ENCODE measurements at places on chromosomes 13 and 19.
A peak's percentile ranks its signal among the peaks of the same experiment; 100 is the strongest.

GRCh38 chr19:38563475-38563874 lies 54.3 kb downstream of the MAP4K1 start:
- no peak for DNase-seq

DNA sequence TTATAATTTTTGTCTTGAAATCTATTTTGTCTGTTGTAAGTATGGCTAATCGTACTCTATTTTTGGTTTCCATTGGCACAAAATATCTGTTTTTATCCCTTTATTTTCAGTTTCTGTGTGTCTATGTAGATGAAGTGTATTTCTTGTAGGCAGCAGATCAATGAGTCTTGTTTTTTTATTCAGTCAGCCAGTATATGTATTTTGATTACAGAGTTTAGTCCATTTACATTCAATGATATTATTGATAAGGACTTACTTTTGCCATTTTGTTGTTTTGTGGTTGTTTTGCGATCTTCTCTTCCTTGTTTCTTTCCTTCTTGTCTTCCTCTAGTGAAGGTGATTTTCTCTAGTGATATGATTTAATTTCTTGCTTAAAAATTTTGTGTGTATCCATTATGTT lies 336.3 kb upstream of the SPRY2 start:
- DNase-seq: no peak

DNA sequence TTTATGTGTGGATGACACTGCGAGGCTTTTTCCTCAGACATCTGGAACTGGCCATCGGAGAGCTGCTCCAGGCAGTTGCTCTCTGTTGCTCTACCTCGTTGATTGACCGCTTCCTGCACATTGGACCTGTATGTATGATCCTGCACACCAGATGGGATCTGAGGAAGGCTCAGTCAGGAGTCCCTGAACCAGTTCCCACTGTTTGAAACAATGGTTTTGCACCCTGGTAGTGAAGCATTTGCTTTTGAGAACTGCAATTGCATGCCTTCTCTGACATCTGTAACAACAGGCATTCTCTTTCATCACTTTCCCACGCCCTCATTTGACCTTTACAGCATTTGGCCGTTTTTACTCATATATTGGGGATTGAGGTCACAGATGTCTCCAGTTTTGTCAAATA lies 61.1 kb upstream of the NPAS1 start:
- DNase-seq: no peak

DNA sequence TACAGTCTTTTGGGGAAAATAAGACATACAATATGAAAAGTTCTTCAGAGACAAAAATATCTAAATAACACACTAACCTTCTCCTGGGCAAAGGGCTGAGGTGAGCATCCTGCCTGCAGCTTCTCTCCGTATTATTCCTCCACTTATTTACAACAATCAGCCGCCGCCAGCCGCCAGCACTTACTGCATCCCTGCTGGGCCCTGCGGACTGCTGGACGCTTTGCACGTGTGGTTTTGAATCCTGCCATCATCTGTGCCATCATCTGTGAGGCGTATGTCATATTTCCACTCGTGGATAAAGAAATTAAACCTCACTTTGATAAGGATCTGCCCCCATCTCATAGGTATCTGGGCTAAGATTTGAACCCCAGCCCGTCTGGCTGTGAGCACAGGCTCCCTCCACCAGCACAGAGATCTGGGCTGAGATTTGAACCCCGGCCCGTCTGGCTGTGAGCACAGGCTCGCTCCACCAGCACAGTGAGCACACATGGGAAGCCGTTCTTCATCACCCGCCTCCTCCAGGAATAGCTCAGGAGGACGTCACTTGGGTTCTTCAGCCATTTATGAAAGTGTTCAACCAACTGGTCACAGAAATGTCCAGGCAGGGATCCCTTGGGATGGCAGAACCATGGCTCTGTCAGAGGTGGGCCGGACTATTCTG lies 35.2 kb upstream of the TUBGCP3 start:
- no peak for DNase-seq

- no peak for DNase-seq
Measured at GRCh38 chr13:113555141-113555540, 29.4 kb upstream of the TFDP1 start.

DNA sequence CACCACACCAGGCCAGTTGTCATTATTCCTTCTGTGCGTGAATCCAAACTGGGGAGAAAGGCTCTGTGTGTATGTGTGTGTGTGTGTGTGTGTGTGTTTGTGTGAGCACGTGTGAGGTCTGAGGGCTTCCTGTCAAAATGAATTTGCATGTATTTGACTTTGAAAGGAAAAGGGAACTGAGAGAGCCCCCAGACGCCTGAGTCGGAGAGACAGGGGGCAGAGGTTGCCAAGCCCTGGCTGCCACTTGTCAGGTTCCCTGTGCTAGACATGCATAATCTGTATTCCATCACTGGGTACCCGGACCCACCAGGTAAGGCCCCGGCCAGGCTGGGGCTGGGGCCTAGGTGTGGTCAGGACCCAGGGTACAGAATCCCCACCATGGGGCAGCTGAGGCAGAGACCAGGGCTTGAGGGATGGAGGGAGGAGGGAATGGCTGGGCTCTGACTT lies at the start of gene CLEC17A:
Gene CLEC17A, plus strand, starts transcription at position 191 of the 447 bp plus-strand sequence. Its CDS starts 77 bp downstream, at position 268.
- no peak for DNase-seq

DNA sequence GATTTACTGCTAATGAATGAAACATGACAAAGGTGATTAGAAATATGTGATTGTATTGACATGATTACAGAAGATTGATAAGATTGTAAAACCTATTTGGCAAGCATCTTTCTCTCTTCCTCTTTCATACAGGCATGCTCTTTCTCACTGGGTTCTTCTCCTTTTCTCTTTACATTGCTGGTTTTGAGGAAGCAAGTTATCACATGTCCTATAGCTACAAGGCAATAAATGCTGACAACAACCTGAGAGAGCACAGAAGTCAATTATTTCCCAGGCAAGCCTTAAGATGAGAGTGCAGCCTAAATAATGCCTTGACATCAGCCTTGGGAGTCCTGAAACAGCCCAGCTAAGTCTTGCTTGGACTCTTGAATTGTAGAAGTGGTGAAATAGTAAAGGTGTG lies 875.0 kb downstream of the SLITRK1 start:
- no peak for DNase-seq

- DNase-seq: no peak
Measured at GRCh38 chr19:33659835-33660234, 38.1 kb downstream of the CHST8 start.

DNA sequence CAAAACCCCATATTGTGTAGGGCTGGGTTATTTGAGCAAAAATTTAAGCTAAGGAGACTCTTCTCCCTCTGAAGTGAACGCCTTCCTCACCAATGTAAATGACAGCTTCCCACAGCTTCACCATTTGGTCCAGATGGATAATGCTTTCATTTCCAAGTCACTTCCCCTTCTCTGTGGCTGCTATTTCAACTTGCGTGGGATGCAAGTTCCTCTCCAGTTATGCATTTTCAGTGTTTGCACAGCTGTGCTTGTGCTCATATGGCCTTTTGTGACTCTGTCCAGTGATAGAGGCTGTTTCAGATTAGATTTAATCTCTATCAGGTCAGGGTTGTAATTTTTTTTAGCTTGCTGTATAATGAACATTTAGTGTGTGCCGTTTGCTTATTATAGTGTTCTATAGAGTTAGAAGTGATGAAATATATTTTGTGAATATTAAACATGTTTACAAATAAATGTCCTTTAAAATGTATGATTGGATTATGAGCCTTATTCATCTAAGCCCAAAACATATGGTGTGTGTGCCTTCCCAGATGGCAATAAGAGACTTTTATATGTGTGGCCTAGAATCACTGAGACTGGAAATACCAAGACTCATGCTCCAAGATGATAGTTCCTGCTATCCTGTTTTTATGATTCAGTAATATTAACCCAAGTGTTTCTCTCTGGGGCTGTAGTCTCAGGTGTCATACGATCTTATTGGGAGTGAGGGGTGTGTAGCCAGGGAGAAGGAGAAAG lies 86.6 kb downstream of the TNFRSF19 start:
- no peak for DNase-seq

DNA sequence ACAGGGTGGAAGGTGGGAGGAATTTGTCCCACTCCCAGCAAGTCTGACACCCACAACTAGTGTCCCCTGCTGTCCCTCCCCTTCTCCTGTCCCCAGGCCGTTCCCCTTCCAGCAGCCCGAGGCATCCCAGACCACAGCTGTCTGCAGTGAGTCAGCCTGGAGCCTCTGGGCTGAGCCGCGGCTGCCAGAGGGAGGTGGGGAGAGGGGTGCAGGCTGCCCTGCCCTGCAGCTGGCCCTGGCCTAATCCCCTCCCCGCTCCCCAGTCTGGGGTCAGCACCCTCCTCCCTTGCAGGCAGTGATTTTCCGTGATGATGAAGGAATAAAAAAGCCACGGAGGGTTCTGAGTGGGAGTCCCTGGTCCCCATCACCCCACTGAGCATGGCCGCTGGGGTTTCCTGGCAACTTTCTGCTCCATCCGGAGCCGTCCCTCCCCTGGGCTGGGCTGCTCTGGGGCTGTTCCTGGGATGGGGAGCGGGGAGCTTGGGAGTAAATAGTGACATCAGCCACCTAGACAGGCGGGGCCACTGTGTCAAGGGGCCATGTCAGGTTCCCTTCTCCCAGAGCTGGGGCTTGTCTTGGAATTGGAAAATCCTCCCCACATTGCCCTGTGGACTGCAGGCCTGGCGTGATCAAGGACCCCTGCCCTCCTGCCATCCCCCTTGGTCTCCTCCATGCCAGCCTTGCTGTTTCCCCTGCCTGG lies 16.8 kb downstream of the SPC24 start:
- DNase-seq: peak; percentile 68

DNA sequence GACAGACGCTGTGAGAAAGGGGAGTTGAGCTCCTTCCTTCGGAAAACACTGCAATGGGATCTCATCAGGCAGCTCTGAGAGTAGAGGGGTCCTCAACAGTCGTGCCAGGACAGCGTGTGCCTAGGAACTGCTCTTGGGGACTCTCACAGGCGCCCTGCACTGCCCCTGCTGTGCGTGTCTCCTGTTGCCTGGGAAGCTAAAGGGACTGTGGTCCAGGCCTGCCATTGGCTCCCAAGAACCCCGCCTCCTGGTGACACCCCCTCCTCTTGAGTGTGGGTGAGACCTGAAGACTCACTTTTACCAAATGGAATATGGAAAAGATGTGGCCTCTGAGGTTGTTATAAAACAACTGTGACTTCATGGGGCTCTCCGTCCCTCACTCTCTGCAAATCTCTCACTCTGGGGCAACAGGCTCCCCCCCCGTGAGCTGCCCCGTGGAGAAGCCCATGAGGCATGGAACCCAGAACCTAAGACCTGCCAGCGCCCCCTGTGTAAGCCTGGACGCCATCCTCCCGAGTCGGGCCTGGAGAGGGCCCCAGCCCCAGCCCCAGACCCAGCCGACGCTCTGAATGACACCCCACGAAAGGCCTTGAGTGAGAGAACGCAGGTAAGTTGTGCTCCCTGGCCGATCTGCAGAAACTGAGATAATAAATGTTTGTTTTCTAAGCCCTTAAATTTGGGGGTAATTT lies 302.7 kb downstream of the FGF9 start:
- DNase-seq: no peak

DNA sequence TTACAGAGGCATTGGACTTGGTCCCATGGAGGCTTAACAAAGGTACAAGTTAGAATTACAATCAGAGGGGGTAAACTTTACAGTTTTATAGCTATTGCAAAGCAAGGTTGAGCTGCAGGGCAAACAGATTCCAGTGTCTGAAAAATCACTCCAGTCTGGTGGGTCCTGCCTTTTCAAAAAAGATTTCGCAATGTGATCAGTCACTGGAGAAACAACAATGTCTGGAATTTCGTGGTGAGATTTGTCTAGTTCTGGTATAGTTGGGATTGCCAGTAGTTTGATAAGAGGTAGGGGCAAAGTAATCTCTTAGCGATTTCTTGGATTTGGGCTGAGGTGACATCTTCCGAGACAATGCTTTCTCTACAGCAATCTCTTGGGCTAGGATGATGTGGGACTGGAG lies 1198.2 kb upstream of the PCDH9 start:
- DNase-seq: no peak

DNA sequence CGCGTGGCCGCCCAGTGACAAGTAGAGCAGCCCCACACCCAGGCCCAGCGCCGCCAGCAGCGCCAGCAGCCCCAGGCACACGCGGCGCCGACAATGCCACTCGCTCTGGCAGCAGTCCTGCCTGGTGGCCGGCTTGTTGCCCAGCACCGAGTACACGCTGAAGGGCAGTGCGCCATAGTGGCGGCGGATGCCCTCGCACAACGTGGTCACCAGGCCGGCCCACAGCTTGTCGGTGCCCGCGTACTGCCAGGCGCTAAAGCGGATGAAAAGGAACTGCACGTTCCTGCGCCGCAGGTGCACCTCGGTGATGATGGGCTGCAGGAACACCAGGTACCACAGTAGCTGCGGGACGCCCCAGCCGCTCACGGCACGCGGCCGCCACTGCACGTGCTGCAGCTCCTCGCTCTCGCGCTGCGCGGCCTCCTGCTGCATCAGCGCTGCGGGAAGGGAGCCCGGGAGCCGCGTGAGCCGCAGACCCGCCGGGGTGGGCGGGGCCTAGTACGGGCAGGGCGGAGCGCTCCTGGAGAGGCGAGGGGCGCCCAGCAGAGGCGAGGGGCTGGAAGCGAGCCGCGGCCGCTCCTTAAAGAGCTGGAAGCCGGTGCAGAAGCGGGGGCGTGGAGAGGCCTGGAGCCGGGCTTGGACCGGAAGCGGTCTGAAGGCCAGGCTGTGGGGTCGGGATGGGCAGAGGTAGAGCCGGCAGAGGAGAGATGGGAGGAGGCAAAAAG lies 7.3 kb downstream of the NKPD1 start:
- DNase-seq: no peak

GRCh38 chr19:18785179-18786124 lies 5.7 kb downstream of the COMP start:
- DNase-seq: no peak

GRCh38 chr19:29860492-29860891 lies 48.7 kb downstream of the CCNE1 start:
- DNase-seq: no peak

DNA sequence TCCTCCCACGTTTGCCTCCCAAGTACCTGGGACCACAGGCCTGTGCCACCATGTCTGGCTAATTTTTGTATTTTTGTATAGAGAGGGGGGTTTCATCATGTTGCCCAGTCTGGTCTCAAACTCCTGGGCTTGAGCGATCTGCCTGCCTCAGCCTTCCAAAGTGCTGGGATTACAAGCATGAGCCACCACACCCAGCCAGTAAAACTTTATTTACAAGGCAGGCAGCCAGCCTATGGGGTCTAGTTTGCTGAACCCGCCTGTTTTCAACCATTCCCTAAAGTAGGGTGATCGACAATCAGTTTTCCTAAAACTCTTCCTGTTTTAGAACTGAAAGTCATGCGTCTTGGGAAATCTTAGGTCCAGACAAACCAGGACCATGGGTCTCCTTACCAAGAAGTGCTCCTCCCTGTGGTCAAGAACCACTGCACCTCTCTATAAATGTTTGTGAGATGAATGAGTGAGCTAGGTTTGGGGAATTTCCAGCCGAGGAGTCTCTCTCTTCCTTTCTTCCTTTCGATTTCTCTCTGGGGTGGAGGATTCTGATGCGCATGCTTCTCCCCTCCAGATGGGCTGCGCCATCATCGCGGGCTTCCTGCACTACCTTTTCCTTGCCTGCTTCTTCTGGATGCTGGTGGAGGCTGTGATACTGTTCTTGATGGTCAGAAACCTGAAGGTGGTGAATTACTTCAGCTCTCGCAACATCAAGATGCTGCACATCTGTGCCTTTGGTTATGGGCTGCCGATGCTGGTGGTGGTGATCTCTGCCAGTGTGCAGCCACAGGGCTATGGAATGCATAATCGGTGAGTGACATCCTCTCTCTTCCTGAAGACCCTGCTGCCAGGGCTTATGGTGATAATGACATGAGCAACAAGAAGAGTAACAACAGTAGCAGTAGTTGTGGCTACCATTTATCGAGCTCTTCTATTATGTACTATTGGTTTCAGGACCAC lies 38.7 kb downstream of the ADGRE1 start:
- DNase-seq: no peak

- no peak for DNase-seq
Measured at GRCh38 chr13:76522083-76522755, 364.0 kb downstream of the KCTD12 start.

GRCh38 chr13:29104461-29104860 lies 284.3 kb downstream of the MTUS2 start:
- no peak for DNase-seq
